ENCODE measurements at places on chromosomes 4 and X.

GRCh38 chrX:110280954-110281353 lies 36.9 kb downstream of the AMMECR1 start:
- no peak for DNase-seq

- DNase-seq = no peak
Measured at GRCh38 chrX:111047575-111047974, 48.4 kb upstream of the PAK3 start.

DNA sequence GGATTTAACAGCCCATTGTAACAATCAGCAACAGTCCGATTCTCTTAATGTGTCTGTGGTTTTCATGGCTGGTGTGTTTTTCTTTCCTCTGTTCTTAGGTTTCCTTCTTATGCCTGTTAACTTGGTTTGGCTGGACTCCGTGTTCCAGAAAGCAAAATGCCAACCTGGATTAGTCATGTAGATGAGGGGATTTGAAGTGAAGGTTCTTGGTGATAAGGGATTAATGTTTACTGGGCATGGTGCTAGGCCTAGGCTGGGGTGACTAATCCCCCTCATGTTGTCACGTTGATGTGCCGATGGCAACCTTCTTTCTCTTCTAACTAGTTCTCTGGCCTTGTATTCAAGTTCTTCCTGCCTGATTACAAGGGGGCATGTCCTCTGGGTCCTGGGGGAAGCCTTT lies 85.9 kb downstream of the REPS2 start:
- no peak for DNase-seq

DNA sequence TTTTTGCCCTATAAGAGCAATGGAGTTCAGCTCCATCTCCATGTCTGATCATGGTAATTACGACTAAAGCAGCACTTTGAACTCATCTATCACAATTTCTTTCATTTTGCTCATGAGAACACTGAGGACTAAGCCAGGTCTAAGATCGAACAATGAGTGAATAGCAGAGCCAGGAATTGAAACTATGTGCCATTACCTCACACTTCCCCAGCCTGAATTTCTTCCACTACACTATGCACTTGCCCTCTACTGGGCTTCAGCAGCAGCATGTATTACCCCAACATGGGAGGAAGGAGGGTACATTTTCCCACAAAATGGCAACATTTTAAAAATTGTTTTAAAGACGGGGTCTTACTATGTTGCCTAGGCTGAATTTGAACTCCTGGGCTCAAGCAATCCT lies 274.7 kb upstream of the FGF13 start:
- no peak for DNase-seq

DNA sequence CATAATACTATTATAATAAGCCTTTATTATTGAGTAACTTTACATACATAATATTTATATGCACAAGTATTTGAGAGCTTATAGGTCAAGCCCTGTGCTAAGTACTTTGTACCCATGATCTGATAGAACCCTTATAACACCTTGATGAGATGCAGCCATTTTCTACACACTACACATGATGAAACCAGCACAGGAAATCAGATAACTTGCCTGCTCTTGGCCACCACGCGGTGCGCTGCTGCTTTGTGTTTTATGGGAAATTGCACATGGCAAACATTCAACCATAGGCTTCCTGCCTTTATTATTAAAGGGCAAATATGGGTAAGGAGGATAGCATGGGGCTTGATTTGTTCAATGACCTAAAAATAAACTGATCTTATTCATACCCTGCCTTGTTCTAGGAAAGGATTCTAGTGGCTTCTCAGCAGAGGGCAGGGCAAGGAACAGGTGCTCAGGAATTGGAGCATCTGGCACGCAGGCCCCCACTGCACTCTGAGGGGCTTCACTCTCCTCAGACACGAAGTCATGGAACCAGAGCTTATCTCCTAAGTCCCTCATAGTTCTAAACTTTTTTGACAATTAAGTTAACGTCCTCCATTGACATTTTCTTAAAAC lies 31.6 kb upstream of the NAP1L5 start:
- no peak for DNase-seq

GRCh38 chr4:184409911-184410692 lies 64.2 kb downstream of the IRF2 start:
- DNase-seq = peak; percentile 42

DNA sequence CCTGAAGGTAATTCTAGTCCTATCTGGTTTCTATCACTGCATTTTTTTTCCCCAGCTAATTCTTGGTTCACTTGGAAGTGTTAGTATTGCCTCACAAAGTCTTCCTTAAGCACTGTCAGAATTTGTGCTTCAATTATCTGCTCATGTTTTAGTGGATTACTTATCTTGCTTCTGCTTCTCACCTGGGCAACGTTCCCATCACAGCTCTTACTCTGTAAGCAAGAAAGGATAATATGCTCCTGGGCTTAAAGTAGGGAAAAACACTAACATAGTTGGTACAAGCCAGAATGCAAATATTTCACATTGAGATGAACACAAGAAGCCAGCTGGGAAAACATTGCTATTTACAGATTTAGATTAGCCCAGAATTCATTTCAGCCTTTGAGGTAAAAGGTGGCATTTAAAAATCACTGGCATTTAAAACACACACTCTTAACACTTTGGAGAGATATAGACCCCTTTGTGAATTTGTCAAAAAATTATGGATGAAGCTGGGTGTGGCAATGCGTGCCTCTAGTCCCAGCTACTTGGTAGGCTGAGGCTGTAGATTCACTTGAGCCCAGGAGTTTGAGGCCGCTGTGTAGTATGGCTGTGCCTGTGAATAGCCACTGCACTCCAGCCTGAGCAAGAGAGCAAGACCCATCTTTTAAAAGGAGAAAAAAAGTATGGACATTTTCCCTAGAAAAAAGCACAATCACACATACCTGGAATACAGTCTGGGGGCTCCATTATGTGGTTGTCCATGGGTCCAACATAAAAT lies 6.6 kb upstream of the PTPN13 start:
- DNase-seq = no peak

GRCh38 chr4:148790691-148791090 lies 348.5 kb upstream of the NR3C2 start:
- no peak for DNase-seq

DNA sequence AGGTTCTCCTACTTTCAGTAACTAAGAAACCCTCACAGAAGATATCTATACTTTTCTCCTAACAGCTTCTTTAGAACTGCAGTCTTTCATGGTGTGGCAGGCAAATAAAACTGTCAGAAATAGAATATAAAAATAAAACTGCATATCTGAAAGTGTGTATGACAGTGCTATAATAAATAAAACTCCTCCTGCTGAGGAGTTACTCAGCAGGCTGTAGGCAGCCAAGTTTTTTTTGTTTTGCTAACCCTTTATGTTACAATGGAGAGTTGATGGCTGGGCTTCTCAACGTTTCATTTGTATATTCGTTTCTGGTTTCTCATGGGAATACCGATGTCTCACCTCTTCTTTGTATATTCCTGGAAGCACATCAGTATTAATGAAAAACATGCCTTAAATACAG lies 18.2 kb upstream of the UGT2B10 start:
- DNase-seq = no peak

DNA sequence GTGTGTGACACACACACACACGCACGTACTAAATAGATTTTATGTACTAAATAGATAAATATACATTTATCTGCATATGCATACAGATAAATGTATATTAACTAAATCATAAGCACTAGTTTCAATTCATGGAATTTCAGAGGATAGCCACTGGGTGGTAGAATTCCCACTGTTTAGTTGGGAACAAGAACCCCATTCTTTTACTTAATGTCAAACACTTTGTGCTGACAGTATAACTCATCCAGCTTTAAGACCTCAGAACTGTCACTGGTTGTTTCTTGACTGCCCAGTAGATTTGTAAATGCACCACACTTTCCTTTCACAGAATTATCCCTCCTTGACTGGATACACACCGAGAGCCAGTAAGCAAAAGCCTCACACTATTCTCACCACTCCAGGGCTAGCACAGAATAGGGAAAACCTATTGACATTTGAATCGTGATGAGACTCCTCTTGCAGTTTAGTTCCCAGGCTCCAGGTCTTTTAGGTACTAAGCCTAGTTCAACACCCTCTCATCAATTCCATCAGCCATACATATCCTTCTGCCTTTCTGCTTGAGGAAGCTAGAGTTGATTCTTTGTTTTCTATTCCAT lies 32.4 kb downstream of the PPARGC1A start:
- no peak for DNase-seq

- DNase-seq = no peak
Measured at GRCh38 chr4:133498149-133498548, 349.1 kb downstream of the PCDH10 start.

DNA sequence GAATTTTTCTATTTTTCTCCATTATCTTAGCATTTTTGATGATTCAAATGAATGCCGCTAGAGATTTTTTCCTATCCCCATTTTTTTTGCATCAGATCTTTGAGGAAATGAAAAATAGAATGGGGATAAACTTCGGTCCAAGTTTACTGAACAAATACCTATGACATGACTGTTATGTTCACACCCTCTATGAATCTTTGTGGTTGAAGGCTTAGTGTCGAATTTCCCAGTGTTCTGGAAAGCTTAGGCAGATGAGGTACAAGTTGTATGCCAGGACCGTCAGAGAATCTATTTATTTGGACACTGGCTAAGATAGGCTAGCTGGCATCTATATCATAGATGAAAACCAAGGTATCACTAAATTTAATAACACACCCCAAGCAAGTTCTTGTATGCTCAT lies 123.4 kb downstream of the SPCS3 start:
- DNase-seq = no peak

DNA sequence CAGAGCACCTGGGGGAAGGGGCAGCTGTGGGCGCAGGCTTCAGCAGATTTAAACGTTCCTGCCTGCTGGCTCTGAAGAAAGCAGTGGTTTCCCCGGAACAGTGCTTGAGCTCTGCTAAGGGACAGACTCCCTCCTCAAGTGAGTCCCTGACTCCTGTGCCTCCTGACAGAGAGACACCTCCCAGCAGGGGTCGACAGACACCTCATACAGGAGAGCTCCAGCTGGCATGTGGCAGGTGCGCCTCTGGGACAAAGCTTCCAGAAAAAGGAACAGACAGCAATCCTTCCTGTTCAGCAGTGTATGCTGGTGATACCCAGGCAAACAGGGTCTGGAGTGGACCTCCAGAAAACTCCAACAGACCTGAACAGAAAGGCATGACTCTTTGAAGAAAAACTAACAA lies 68.1 kb downstream of the ZC4H2 start:
- no peak for DNase-seq

DNA sequence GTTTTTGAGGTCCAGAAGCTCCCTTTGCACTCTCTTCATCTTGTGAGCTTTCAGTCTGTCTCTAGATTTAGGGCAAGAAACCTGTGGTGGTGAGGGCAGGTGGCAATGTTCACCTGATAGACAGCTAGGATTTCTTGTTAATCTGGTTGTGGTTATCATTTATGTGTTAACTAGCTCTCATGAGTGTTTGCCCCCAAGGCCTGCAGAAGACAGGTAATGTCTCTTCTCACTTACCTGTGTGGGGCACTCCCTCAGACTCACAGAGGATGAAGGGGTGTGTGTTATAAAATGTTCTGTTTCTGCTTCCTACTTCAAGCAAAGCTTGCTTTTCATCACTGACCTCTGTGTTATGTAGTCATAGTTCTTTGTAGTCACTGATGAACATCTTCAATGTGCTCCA lies 17.8 kb downstream of the EGF start:
- DNase-seq = no peak

DNA sequence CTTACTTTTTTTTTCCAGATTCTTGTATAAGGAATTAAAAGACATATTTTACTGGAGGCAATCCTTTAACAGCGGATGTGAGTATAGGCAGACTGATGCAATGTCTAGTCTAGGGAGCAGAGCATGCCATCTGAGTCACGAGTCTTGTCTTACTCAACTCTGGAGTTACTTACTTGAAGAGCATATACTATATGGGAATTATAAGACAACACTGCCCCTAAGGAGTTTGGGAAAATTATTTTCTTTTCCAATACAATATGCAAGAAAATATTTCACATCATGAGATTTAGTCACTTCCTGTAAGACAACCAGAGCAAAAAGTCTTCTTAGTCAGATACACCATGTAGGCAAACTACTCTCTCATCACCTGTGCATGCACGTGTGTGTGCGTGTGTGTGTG lies 537.3 kb upstream of the FTHL17 start:
- no peak for DNase-seq

DNA sequence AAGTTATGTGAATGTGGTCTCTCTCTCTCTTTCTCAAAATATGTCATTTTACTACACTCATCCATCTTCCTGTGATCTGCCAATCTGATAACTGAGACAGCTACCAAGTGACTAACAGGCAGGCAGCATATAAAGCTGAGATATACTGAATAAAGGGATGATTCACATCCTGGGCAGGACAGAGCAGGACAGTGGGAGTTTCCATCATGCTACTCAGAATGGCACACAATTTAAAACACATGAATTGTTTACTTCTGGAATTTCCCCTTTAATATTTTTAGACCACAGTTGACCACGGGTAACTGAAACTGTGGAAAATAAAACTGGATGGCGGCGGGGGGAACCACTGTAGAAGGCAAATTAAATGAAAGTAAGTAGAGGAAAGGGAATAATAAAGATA lies 58.6 kb upstream of the DCTD start:
- no peak for DNase-seq

DNA sequence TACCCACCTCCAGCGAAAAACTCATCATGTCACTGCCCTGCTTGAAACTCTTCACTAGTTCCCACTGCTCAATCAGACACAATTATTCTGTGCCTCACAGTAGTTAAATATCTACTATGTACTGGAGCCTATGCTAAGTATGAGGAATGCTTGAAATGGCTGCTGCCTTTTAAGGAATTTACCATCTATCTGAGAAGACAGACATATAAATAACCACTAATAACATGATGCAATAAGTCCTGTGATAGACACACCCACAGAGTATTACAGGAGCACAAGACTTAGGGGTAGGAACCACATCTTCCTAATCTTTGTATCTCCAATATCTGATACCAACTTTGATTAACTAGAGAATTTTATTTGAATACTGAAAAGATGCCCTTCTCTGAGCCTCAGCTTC lies 21.1 kb downstream of the SLC25A53 start:
- DNase-seq = no peak

DNA sequence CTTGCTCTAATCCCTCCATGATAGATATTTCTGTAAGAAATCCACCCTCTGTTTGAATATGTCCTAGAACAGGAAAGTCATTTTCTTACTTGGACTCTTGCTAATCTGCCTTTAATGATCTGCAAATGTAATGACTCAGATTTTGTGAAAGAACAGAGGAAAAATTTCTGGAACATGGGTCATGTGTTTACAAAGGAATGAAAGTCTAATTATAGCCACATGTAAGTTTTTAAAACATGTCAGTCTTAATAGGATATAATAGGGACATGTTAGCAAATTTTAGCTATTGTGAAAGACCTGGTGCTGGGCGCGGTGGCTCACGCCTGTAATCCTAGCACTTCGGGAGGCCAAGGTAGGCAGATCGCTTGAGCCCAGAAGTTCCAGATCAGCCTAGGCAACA lies 47.6 kb downstream of the GRK4 start:
- no peak for DNase-seq

- DNase-seq = no peak
Measured at GRCh38 chr4:85909851-85910250, 434.9 kb downstream of the ARHGAP24 start.

DNA sequence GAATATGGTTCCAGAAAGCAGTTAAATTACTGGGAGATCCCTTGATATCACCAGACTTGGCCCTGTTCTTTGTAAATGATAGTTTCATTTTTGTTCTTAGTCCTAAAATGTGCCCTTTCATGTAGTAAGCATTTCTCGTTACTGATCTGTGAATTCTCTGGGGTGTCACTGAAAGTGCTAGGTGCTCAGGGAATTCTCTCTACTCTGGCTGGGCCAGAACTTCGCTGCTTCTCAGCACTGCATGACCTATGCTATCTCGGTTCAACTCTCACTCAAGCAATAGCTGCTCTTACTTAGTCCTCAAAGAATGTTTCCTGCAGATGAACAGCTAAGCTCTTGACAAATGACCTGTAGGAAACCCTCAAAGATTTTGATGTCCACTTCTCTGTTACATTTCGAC lies 1144.3 kb downstream of the ADGRL3 start:
- no peak for DNase-seq
